ENCODE measurements at places on chromosomes 16 and 17.

DNA sequence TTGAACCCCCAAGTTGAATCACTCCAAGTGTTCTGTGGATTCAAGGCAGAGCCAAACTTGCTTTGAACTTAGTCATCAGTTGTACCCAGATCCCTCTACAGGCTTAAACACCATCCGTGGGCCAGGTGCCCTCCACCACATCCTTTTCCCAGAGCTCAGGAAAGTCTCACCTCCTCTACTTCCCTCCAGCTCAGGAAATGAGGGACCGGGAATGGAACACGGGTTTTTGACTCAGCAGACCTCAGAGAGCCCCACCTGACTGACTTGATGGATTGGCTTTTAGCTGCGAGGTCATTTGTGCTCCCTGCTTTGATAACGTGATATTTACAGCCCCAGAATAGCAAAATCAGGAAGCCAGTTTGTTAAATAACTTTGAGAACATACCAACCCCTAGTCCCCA, 20.1 kb downstream of the GID4 start:
- DNase-seq = no peak

DNA sequence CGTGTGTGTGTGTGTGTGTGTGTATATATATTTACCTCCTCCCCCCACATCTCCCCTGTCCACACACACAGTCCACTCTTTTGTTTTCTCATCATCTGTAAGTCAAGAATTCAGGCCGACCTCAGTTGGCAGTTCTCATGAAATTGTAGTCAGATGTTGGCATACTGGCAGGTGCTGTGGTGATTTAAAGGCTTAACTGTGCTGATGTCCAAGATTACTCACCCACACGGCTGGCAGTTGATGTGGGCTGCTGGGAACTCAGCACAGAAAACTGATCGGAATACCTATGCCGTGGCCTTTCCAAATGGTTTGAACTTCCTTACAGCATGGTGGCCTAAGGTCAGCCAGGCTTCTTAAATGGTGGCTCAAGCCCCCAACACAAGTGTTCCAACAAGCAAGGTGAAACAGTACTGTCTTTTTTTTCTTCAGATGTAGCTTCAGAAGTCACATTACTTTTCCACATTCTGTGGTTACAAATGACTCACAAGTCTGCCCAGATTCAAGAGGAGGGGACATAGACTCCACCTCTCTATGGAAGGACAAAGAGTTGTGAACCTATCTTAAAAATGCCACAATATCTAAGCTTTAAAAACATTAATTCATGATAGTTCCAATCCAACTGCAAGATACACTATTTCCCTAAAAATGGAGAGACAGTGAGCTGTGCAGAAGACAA, 198.5 kb upstream of the HS3ST4 start:
- no peak for DNase-seq

GRCh38 chr17:66537502-66537901, 235.1 kb downstream of the PRKCA start:
- no peak for DNase-seq

DNA sequence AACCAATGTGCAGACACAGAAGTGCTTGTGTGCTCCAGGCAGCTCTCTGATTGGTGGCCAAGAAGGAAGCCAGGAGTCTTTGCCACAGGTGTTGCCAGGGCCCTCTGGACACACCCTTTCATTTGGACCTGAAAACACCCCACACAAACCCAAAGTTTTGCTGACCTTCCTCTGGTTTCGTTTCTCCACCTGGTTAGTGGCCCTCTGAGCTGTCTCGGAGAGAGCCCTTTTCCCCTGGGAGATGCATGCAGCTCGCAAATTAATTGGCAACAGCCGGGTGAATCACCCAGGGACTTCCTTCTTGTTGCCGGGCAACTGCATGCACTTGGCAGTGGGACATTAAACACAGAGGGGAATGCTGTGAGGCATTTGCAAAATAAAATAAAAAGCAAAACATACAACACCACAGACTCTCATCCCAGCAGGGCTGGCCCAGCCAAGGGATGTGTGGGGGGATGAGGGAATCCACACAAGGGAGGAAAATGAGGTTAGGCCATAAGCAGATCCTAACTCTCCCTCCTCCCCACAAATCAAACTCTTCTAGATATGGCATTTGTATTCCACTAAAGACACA, 286.6 kb downstream of the SOX9 start:
- DNase-seq = no peak

- no peak for DNase-seq
Observed at GRCh38 chr16:85072076-85072860, 40.0 kb downstream of the CIBAR2 start.

GRCh38 chr16:9489835-9490467, 398.5 kb downstream of the HAPSTR1 start:
- DNase-seq = no peak

DNA sequence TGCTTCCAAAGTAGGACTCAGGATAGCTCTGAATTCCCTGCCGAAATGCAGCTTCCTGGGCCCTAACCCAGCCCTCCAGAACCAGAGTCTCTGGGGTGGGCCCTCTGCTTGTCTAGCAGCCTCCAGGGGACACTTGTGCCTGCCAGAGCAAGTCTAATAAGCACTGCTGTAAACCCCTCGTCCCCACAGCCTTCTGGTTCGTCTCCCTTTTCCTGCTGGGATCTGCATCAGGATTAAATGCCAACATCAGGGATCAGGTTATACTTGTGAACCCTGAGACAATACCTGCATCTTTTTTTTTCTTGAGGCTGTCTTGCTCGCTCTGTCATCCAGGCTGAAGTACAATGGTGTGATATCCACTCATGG, 282.0 kb downstream of the SEC14L1 start:
- DNase-seq = no peak

DNA sequence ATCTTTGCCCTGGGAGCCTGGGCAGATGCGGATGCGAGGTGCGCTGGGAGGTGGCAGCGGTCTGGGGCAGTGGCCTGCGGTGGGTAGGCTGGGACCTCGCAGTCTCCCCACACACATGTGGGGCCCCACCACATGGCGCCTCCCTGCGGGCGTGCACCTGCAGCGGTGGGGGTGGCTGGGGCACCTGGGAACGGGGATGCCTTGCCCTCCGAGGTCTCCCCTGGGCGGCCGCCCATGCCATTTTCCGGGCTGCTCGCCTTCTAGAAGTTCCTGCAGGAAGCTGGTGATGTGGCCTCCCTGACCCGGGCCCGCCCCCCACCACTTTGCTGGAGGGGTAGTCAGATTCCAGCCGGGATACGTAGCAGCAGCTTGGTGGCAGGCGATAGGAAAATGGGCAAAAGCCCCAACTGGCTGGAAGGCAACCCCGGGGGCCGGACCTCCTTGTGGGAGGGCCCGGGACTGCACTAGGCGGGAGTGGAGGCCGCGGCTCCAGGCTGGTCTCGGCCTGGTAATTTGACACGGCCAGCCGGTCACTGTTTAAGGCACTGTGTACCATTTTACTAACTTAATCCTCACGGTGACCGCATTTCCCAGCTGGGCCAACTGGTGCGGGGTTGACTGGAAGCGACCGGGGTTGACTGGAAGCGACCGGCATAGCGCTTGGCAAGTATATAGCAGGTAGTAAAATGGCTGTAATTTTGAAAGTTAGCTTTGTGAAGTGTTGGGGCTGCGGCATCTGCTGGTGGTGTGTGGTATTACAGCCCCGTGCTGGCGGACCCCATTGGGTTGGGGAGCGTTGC, 38.5 kb downstream of the IGF2BP1 start:
- no peak for DNase-seq

DNA sequence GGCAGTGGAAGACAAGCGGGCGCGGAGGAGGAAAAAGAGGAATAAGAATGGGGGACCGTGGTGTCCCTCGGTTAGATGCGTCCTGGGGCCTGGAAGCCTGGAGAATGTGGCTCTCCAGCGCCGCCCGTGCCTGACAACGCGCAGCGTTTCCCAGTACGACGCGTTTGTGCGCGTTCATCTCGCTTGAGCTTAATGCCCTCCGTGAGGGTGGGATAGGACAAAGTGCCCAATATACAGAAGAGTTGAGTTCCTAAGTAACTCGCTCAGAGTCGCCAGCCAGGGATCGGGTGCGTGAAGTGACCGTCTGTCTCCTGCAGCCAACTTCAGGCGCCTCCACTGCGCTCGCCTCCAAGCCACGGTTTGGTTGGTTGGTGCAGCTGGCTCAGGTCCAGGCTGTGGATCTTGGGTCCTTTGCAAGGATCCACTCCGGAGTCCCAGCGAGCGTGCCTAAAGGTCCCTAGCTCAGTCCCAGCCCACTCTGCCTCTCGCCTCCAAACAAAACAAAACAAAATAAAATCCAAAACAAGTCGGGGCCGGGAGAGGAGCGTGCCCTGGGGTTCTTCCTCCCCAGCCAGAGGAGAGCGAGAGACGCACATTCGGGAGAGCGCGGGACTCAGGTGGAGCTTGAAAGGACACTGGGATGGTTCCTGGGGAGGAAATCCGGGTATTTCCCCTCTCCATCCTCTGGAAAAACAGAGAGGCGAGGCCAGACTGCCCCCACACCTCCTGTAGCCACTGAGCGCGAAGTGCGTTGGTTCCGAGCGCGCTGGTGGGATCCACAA, 974 bp downstream of the GALR2 start:
- DNase-seq = peak; percentile 63

DNA sequence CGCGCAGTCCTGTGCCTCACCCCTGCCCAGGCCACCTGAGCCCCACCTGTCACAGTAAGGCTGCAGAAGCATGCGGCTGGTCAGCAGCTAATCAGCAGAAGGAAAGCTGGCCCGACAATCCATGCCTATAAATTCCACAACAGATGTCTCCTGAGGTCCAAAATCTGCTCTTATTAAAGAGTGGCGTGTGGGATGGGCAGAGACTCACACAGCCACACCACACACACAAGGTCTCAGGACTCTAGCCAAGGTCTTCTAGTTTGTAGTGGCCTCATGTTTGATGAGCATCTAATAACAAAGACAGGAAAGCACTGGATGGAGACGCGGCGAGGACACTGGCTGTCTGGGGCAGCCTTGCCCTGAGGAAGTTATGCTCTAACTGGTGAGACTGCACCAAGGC, 55.9 kb downstream of the ANKRD11 start:
- DNase-seq = no peak

DNA sequence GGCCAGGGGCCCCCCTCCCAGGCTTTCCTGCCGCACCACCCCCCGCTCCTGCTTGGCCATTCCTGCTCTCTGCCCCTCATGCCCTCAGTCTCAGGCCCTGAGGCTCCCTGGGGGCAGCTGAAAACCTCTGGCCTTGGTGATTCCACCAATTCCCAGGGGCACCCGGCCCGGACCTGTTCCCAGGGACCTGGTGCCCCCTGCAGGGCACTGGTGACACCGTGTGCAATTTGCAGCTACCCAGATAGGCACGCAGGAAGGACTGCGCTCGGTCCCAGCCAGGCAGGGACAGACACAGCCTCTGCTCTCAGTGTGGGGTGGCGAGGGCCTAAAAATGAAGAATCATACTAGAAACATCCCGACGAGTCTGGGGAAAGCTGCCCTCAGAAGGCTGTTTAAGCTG, 13.4 kb downstream of the WFDC1 start:
- DNase-seq = no peak

DNA sequence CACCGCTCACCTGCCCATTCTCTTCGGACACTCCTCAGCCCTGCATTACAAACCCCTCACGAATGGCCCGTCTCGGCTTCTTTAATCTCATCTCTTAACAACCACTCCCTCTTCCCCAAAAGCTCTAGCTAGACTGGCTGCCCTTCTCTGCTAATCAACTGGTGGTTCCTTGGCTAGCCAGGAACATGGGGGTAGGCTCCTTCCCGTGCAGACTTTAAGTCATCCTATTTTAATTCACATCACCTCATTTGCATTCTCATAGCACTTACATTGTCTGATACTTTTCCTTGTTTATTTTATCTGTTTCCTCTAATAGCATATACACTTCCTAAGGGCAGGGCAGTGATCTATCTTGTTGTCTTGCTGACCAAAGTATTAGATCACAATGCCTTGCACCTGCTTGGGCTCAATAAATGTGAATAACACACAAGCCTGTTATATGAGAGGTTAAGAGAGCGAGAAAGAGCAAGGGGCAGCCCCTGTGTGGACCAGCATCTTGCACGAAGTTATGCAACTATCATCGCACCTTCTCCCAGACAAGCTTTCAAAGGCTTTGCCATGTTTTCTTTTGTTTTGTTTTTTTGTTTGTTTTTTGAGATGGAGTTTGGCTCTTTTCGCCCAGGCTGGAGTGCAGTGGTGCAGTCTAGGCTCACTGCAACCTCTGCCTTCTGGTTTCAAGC, 9.8 kb downstream of the TP53 start:
- no peak for DNase-seq

GRCh38 chr17:1036171-1036844, 39.4 kb downstream of the TIMM22 start:
- DNase-seq = no peak

DNA sequence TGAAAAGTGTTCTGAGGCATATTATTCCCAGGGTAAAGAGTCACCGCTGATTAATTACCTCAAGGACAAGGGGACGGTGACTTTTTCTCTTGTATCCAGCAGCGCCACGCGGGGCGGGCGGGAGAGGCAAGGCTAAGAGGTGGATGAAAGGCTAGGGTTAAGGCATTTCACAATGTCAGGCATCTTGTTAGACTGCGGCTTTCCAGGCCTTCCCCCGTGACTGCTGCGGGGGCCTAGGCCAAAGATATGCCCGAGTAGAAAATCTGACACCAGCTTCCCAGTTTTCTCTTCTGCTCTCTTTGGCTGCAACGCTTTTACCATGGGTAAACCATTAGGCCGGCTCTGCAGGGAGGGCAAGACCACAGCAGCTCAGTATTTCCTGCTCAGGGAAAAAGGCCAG, 698.2 kb downstream of the MAF start:
- no peak for DNase-seq

- DNase-seq = no peak
Observed at GRCh38 chr17:57881783-57882351, 32.0 kb upstream of the MRPS23 start.

GRCh38 chr16:81096715-81097208, 567 bp upstream of the GCSH start:
- no peak for DNase-seq

GRCh38 chr16:66553223-66553622, 847 bp downstream of the CKLF start:
- no peak for DNase-seq

- no peak for DNase-seq
Observed at GRCh38 chr17:57340160-57340981, 84.0 kb downstream of the MSI2 start.

DNA sequence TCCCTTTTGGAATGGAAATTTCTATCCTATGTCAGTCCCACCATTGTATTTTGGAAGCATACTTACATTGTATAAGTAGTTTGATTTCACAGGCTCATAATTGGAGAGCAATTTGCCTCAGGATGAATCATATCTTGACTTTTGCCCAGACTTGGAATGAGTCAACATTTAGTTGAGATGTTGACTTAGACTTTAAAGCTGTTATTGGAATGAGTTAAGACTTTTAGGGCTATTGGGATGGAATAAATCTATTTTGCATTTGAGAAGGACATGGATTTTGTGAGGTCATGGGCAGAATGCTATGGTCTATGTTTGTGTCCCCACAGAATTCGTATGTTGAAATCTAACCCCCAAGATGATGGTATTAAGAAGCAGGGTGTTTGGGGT, 12.2 kb upstream of the ZNF594 start:
- DNase-seq = no peak

GRCh38 chr16:68086336-68086841, 1.2 kb downstream of the NFATC3 start:
- no peak for DNase-seq

- DNase-seq = no peak
Observed at GRCh38 chr16:56513972-56514371, 5.9 kb downstream of the BBS2 start.

GRCh38 chr17:77474292-77474988, 333.7 kb downstream of the SEC14L1 start:
- no peak for DNase-seq

- DNase-seq = no peak
Observed at GRCh38 chr17:81948635-81949378, 1.8 kb upstream of the MYADML2 start.

Measured in stimulated activated effector memory CD8-positive, alpha-beta T cell treated with anti-CD3 and anti-CD28 coated beads, Interleukin-12 subunit alpha, Interleukin-12 subunit beta, amount 100 ng/mL, for 72 hours (primary cell).